ENCODE measurements at places on chromosomes 6 and 20. TPM values are rescaled to one million over a fixed set of nuclear protein-coding genes. Genes with fewer than 3 reads are reported as not detected.

TBX18 gene
- total RNA-seq = 10.1 TPM

RIPPLY2 gene
- total RNA-seq = 6.5 TPM

ANKEF1 gene
- total RNA-seq = 6.3 TPM

ARFGEF3 gene
- total RNA-seq = 1.5 TPM

SEL1L2 gene
- not detected for total RNA-seq

PRRT1 gene
- total RNA-seq = 1.3 TPM

All from Panc1 (cell line).